ENCODE measurements at places on chromosomes 12 and 14.

GRCh38 chr12:131606218-131606901 lies 104.5 kb upstream of the SFSWAP start:
- DNase-seq = no peak

- DNase-seq = no peak
Measured at GRCh38 chr12:49669796-49670195, 37.4 kb downstream of the FMNL3 start.

- DNase-seq = no peak
Measured at GRCh38 chr14:68501171-68501570, 291.7 kb downstream of the ZFP36L1 start.

DNA sequence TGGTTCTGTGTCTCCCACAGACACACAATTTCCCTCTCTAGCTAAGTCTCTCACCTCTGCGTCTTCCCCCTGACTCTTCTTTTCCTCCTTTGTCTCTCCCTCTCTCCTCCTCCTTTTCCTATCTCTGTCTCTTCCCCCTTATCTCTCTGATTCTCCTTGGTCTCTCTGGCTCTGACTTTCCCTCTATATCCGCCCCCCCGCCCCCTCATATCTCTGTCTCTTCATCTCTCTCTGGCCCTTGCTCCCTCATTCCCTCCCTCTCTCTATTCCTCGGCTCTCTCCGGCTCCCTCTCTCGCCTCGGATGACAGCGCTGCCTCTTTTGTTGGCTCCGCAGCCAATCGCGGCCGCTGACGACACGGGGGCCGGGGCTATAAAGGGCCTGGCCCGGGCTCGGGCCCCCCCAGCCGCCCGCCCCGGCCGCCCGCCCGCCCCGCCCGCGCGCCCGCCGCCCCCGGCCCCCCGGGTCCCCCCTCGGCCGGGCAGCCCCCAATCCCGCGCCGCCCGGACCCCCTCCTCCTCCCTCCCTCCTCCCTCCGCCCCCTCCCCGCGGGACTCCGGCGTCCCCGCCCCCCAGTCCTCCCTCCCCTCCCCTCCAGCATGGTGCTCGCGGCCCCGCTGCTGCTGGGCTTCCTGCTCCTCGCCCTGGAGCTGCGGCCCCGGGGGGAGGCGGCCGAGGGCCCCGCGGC lies at the start of gene GDF11:
GDF11 (plus strand) TSS at position 404 of the 687 bp plus-strand sequence; CDS start at position 599, 195 bp downstream.
- peak; percentile 92 for DNase-seq

DNA sequence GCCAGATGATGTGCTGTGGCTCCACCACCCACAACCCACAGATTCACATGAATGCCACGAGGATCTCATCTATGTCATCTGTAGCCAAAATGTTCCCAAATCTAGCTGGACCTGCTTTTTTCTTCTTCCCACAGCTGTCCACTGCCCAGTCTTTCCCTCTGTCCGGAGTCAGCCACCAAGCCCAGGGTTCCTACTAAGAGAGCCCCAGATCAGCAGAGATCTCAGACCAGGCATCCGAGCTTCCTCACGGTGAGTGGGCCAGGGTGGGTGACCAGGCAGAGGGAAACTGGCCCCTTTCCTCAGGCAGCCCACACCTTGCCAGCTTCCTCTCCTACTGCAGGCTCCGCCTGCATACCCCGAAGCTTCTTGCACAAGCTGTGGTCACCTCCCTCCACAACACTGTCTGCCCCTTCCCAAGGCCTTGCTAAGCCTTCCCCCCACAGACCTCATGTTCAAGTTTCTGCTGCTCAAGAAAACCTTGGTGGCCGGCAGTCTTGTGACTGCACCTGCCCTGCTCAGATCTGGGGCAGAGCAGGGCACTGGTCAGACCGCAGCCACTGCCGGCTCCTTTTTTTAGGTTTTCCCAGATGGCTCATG lies 81.4 kb downstream of the ACTN1 start:
- DNase-seq = no peak
